ENCODE measurements at places on chromosomes 12 and 14. TPM values are rescaled to one million over a fixed set of nuclear protein-coding genes. Genes with fewer than 3 reads are reported as not detected.

DNA sequence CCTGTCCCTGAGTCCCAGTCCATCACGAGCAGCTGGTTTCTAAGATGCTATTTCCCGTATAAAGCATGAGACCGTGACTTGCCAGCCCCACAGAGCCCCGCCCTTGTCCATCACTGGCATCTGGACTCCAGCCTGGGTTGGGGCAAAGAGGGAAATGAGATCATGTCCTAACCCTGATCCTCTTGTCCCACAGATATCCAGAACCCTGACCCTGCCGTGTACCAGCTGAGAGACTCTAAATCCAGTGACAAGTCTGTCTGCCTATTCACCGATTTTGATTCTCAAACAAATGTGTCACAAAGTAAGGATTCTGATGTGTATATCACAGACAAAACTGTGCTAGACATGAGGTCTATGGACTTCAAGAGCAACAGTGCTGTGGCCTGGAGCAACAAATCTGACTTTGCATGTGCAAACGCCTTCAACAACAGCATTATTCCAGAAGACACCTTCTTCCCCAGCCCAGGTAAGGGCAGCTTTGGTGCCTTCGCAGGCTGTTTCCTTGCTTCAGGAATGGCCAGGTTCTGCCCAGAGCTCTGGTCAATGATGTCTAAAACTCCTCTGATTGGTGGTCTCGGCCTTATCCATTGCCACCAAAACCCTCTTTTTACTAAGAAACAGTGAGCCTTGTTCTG is 41.6 kb downstream of the DAD1 start:
- no peak for DNase-seq

- DNase-seq: no peak
These were observed 78.2 kb upstream of the BCL2L14 start for GRCh38 chr12:11992515-11992914.

GRCh38 chr12:90280564-90281058 is 572.0 kb upstream of the ATP2B1 start:
- no peak for DNase-seq

The VRTN gene
- 0.12 TPM for total RNA-seq

The NTS gene
- total RNA-seq: not detected

- DNase-seq: no peak
These were observed 3.0 kb downstream of the FOXJ2 start for GRCh38 chr12:8035440-8036010.

GRCh38 chr12:9634177-9634803 is 26.6 kb upstream of the KLRB1 start:
- DNase-seq: no peak

The GALNT16 gene
- total RNA-seq: 0.93 TPM

The FBLN5 gene
- 17.2 TPM for total RNA-seq

DNA sequence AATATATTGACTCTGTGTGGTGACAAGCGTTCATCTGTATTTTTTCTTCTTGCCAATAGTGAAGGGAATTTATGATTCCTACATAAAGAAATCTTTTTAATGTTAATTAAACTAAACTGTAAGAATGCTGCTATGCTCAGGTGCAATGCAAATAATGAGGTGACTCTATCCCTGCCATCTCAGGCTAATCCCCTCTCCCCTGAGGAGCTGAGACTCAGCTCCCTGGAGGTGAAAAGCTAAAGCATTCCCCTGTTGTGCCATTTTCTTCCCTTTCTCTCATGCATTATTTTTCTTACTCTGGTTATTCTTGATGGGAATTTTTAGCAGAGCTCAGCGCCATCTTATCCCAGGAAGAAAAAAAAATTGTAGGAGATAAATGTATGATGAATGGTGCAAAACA is 113.9 kb upstream of the FGD4 start:
- no peak for DNase-seq

The RIPK3 gene
- 3.9 TPM for total RNA-seq

DNA sequence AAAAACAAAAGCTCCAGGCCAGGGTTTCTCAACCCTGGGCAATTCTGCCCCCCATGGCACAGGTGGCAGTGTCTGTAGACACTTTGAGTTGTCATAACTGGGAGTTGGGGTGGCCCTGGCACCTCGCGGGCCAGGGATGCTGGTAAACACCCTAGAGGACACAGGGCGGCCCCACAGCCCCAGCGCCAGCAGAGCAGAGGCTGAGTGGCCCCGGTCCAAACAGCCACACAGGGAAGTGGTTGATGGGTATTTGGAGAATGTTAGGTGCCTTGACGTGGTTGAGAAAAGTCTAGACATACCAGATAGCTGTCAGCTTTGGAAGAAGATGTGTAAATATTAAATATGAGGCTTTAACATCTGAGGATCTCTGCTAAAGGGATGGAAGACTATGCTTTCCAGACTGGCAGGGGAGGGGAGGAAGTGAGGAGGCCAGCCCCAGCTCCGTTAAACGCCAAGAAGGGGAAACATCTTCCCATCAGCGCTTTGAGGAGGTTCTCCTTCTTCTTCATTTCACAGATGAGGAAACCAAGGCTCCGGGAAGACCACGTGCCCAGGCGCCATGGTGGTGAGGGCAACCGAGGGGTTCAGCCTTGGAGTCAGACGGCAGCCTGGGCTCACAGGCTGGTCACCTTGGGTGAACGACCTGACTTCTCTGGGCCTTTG is 103.7 kb downstream of the SCARB1 start:
- peak; percentile 54 for DNase-seq

GRCh38 chr12:66196806-66197205 is 7.8 kb downstream of the IRAK3 start:
- no peak for DNase-seq

DNA sequence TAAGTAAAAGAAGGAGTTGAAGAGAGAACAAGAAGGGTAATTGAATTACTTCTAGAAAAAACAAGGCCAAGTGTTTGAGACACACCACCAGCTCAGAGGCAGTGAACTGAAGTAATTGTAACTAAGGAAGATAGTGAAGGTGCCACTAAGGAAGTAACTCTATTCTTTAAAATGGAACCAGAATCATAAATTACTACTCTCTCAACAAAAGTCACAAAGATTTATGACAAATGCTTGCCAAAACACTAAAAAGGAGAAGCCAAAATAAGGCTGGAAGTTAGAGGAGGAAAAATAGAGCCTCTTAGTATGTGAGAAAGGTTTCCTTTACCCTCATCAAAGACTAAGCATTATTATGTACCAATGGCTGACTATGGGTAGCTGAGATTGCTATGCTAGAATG is 208.5 kb downstream of the MDGA2 start:
- no peak for DNase-seq

DNA sequence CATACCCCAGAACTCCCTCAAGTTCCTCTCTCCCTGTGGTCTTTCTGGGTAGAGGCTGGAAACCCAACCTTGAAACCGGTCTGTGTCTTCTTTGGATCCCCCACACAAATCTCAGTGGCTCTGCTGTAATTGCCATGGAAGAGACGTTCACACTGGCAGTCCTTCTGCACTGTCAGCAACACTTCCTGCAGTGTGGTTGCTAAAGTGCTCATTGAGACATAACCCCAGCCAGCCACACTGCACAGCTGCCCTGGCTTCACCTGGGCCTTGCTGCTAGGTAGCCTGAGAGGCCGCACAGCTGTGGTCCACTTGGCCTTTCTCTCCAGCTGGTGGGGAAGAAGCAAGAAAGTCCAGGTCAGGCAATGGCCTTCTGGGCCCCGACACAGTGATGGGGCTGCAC is 2.4 kb downstream of the GZMH start:
- no peak for DNase-seq

The DACT1 gene
- 7.5 TPM for total RNA-seq

DNA sequence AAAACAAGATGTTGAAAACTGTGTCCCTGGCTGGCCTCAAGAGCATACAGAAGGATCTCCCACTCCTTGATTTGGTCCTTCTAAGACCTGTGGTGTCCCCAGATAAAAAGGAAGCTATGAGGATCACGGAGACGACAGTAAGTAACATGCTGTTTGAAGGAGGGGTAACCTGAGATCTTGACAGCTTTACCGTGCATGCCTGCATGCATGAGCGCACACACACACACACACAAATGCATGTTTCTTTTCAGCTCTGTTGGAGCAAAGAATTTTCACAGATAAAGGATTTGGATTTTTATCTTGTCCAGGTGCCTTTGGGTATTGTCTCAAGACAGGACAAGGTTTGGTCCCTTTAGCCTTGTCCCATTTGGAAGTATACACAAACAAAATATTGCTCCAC is 411.6 kb upstream of the CCDC196 start:
- DNase-seq: no peak

The MFAP5 gene
- total RNA-seq: 14.7 TPM

DNA sequence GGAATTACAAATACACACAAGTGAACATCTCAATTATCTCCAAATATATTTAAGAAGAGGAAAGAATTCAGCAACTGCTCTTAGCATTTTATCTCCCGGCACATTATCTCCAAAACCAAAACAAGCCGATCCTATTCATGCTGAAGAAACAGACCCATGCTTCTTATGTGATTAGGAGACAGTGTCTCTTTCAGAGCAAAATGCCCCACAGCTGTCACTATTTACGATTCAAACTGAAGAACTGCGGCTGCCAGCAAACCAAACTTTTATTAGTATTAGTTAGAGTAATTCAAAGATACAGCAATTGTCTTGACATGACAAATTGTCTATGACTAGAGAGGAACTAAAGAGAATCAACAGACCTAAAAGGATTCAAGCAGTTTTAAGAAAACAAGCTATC is 79.4 kb downstream of the SETD3 start:
- DNase-seq: no peak

The FKBP4 gene
- 72.8 TPM for total RNA-seq

The INSM2 gene
- total RNA-seq: not detected

- DNase-seq: no peak
These were observed 42.1 kb downstream of the SEC23A start for GRCh38 chr14:39060818-39061437.

- DNase-seq: no peak
These were observed 9.5 kb downstream of the ACIN1 start for GRCh38 chr14:23085458-23085857.

GRCh38 chr12:64792128-64792527 is 32.3 kb upstream of the TBC1D30 start:
- no peak for DNase-seq

DNA sequence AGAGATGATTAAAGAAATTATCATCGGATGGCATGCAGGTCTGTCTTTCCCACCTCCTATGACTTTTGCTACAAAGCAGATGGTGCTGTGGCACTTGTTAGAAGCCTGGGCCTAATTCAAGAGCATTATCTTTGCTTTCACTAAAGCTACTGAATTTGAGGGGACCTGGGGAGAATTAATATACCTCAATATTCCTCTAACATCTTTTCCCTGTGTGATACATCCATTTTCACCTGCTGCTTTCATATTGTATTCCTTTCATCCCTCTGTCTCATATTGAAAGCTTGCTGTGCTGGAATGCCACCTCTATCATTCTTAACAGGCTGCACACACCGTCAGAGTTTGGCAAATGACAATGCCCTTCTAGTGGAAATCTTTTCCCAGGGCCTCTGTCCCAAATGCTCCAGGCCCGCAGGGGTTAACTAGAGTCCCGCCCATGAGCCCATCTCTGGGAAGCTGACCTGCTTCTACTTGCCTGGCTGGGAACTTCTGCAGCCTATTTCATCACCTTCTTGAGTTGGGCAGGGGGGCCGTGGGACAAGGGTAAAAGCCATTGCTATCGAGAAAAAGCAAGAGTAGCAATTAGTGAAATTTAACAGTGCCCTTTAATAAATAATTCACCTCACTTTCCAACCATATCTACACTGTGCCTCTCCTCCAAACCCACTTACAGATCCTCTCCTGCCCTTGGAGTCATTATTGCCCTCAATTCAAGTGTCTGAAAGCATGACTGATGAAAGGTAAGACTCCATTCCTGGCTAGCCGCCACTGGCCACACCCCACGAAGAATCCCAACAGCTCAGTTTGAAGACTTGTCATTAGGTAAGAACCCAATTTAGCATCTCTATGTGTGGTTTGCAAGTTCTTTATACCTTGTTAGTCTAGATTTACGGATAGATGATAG is 126.7 kb upstream of the BTG1 start:
- DNase-seq: no peak

The ARF3 gene
- total RNA-seq: 65.4 TPM

DNA sequence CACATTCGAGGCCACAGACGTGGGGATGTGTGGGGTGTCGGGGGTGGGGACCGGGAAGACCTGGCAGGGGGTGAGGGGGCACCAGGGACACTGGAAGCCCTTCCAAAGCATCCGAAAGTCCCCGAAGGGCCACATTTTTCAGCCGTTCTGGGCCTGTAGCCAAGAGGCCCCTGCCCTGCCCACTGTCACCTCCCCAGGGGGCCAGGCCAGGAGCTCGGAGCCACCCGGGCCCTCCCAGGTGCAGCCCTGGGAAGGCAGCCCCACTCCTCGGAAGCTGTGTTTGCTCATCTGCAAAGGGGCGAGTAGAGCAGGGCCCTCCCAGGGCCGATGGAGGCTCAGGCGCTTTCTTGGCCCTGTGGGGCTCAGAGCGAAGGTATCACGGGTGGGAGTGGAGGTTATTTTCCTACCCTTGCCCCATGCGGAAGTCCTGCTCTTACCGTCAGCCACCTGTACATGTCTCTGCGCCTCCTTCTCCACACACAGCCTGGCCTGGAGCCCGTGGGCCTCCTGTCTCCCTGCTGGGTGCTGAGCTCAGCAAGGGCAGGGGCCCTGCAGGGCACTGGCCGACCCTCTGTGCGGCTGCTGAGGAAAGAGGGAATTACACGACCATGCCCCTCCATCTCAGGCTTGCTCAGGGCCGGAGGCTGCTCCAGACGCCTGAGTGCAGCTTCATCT is 27.2 kb downstream of the NOC4L start:
- DNase-seq: no peak

GRCh38 chr12:7431993-7432685 is 11.8 kb downstream of the CD163L1 start:
- DNase-seq: no peak

DNA sequence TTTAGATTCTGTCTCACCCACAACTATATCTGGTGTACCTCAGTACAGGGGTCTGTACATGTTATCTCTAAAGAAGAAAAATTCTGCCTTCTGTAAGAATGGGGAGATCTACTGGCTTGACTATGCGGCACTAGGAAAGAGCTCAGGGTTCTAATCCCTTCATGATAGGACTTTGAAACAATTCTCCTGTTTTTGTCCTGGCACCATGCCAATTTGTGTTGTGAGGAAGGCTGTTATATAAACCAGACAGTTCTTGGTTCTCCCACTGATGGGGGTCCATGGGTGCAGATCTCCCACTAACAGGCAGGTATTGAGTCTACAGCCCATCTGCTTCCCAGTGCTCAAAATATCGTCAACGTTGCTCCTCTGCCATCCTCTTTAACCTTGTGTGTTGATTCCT is 883.7 kb downstream of the GALC start:
- DNase-seq: no peak

DNA sequence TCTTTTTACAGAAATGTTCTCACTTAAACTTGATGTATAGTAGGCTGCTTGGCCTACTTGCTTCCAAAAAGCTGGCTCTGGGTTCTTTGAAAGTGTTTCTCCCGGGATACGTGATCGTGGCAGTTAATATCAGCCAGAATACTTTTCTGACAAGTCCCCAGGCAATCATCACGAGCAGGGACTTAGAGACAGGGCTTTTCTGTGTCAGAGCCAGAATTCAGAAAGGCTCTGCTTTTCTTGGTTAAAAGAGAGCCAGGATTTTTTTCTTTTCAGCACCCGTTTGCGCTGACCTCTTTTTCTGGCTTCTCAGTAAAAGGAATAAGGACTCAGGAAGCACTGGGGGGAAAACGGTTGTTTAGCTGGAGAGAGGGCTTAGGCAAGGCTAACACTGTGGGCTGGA is 57.8 kb upstream of the ARHGAP5 start:
- DNase-seq: no peak

Measured in pancreas (tissue), 10 donors.